SJCRH30 (cell line): ENCODE measurements at places on chromosomes 7 and 10.

- DNase-seq, result no peak
Measured at GRCh38 chr7:155234158-155234492, 63.6 kb upstream of the INSIG1 start.

GRCh38 chr7:72032934-72033333 lies 379.2 kb downstream of the CALN1 start:
- DNase-seq, result no peak

GRCh38 chr10:62810156-62810902 lies 5.8 kb downstream of the ADO start:
- DNase-seq, result no peak

DNA sequence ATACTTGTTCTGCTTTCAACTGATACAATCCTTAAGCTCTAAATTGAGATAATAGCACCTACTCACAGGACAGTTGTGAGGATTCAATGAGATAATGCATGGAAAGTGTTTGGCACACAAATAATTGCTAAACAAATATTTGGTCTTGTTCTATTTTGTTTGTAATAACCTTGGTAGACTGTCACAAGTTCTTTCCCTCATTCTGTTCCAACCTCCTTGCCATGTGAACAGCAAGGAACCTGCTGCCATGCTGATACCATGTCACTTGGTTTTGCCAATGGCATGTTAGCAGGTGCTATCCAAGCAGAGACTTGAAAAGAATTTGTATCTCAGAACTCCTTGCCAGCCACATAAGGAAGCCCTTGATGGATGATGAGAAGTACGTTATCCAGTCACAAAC lies 24.8 kb upstream of the TECTB start:
- DNase-seq, result no peak

DNA sequence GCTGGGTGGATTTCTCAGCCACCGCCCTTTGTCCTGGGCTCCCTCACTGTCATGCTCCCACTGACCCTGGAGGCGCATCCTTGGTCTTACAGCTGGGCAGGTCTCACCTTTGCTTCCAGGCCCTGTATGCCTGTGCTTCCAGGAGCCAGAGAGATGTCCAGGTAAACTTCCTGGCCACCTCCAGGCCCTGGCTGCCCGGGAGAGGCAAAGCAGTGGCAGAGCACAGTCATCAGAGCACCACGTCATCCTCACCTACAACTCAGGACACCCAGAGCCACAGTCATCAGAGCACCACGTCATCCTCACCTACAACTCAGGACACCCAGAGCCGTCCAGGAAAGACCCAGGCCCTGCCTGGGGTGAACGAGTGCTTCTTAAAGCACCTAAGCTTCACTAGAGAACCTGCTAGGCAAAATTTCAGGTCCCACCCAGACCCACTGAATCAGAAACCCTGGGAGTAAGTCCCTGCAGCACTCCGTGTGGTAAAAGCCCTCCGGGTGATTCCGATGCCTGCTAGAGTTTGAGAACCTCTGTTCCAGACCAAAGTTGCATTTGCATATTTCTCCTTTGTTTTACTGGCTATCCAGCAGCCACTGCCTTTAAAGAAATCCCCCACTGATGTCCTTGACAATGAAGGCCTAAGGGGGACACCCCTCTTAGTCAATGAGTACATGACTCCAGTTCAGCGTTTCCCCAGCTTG lies 62.3 kb downstream of the DLG5 start:
- DNase-seq, result no peak

GRCh38 chr7:80249619-80250295 lies 115.1 kb downstream of the GNAI1 start:
- DNase-seq, result no peak

- no peak for DNase-seq
Measured at GRCh38 chr10:133465950-133466474, 12.3 kb downstream of the SCART1 start.

GRCh38 chr10:104472957-104473745 lies 119.5 kb downstream of the CFAP58 start:
- DNase-seq, result no peak

DNA sequence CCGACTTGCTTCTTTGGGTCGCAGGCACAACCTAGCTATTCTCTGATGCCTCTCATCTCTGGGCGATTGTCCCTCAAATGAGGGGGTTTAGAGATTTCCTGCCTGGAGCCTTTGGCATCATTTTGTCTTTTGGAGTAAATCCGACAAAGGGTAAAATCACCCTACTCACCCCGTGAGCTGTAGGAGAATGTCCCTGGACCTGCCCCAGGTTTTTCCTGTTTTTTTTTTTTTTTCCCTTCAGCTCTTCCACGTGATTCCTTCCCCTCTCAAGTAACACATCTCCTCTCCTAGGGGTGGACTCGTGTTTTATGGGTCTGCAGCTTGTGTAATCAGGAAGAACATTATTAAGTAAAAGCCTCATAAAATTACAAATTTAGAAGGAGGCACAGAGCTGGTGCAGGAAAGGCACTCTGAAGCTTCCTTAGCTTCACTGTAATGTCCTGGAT lies 128.4 kb upstream of the ZNF746 start:
- no peak for DNase-seq
